ENCODE measurements at places on chromosomes 1 and 21.

- no peak for DNase-seq
Measured at GRCh38 chr1:119364640-119365039, 3.9 kb upstream of the HAO2 start.

GRCh38 chr1:88659552-88659951, 24.5 kb upstream of the PKN2 start:
- DNase-seq = no peak

DNA sequence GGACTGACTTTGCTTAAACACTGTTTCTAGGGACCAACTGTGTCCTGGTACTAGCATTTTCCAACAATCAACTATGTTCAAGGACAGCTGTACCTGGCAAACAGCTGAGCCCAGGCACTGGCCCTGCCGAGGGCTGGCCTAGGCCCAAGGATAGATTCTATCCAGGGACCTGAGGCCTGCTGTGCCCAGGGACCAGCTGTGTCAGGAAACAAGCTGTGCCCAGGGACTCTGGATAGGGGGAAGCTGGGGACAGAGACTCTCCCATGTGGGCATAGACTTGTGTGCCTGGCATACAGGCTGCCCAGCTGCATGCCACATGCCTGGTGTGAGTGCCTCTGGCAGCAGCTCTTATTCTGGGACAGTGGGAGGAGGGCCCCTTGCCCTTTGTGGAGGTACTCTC, 38.1 kb upstream of the POU3F1 start:
- DNase-seq = no peak

- DNase-seq = no peak
Measured at GRCh38 chr1:246208105-246208504, 299.0 kb downstream of the SMYD3 start.

DNA sequence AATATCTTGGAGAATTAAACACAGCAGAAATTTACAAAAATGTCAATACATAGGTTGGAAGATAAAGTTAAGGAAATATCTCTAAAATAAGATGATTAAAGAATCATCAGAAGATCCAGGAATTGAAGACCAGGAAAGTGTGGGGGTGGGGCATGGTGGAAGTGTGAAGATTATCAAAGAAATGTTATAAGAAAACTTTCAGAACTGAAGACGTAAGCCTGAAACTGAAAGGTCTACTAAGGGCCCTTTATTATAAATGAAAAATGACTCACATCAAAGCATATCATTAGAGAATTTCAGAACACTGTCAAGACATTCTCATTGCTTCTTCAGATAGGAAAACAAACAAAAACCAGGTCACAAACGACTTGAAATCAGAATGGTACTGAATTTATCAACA, 92.4 kb upstream of the DPT start:
- DNase-seq = no peak

DNA sequence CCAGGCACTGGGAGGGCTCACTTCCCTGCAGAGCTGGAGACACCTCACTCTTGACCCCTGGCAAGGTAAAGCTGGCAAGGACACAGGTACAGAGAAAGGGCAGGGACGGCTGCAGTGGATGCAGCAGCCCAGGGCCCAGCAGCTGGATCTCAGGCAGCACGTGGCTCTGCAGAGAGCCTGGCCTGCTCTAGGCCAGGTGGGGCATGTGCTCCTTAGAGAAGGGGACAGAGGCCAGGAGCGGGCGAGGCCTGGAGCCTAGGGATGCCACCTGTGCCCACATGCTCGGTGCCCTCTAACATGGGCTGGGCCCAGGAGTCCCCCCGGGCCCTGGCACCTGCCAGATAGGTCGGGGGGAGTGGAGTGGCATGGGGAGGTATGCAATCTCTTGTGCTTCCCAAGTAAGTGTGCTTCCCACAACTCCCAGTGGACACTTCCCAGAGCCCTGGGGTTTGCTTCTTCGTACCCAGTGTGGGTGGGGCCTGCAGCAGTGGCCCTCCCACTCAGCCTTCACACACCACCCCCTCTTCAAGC, 30.0 kb downstream of the WNT3A start:
- DNase-seq = no peak

DNA sequence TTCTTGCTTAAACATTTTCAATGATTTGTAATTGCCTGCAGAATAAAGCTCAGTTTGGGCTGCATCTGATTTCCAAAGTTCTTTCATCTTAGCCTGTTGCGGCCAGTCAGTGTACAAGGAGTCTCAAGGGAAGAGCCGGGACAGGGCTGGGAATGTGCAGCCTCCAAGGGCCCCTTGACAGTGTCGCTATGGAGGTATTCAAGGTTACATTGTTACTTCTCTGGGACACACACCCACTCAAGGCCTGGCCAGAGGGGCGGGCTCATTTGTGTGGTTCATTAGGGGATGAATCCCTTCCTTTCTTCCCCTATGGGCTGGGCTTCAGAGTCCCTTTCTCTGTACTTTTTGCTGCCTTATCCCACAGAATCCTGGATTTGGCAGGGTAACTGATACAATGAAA, 107.6 kb upstream of the CSF3R start:
- DNase-seq = no peak

GRCh38 chr1:53860967-53861411, 22.9 kb upstream of the NDC1 start:
- peak; percentile 63 for DNase-seq

- DNase-seq = no peak
Measured at GRCh38 chr1:14756589-14757285, 158.3 kb downstream of the KAZN start.

- no peak for DNase-seq
Measured at GRCh38 chr1:163443863-163444262, 122.1 kb downstream of the NUF2 start.

DNA sequence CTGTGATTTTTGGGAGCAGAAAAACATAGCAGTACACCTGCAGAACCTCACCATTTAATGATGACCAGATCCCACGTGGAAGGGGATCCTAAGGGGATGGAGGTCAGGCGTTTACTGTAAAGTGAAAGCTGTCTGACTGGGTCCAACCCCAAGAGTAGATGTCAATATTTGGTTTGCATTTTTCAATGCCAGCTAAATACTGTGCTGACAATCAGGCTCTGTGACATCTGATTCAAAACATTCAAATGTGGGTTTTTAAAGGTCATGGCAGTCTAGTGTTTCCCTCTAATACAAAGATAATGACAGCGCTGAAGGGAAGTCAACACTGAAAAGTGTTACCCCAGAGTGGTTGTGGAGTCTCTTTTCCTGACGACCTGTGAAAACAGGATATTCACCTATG, 68.1 kb downstream of the SPAG17 start:
- DNase-seq = no peak

DNA sequence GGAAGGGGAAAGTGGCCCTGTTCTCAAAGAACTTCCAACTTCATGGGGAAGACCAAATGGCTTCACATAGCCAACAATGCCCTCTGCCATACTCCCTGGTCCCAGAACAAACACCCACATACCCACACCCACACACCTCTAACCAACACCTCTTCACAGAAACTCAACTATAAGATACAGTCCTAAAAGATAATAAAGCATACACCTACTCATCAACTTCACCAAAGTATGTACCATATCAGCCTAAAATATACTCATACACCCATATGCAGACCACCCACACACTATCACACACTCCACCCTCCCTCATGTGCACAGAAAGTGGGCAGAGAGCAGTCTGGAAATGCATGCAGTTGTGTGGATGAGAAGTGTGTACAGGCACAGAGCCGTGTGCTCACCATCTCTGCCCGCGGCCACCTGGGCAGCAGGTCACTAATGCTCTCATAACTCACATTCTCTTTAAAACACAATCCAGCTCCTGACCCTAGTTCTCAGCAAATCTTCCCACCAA, 27.7 kb downstream of the IQGAP3 start:
- DNase-seq = no peak

DNA sequence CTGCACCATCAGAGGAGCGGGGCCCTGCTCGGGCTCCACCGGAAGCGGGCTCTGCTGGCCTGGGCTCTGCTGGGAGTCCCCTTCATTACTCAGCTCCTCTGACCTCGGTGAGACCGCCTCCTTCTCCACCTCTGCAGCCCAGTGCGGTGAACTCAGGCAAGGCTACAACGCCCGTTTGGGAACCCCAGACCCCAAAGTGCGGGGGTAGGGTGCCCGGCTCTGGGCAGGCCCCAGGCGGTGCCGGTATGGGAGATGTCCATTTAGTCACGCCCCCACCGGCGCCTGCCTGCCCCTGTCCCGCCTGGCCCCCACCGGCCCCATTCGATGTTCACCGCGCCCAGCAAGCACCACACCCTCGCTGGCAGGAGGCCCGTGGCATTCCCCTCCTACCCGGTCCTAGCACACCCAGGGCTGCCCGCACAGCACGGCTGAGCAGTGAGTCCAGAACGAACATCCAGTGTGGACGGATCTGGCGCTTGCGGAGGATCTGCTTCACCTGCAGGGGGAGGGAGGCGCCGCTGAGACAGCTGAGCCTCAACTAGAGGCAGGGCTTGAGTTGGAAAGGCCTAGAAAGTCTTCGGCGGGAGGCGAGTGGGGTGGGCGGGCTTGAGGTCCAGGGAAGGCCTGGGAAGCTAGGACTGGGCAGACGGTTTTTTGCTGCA, 10.0 kb downstream of the MAP3K6 start:
- DNase-seq = peak; percentile 52

GRCh38 chr1:216700779-216701178, 22.4 kb downstream of the ESRRG start:
- no peak for DNase-seq

DNA sequence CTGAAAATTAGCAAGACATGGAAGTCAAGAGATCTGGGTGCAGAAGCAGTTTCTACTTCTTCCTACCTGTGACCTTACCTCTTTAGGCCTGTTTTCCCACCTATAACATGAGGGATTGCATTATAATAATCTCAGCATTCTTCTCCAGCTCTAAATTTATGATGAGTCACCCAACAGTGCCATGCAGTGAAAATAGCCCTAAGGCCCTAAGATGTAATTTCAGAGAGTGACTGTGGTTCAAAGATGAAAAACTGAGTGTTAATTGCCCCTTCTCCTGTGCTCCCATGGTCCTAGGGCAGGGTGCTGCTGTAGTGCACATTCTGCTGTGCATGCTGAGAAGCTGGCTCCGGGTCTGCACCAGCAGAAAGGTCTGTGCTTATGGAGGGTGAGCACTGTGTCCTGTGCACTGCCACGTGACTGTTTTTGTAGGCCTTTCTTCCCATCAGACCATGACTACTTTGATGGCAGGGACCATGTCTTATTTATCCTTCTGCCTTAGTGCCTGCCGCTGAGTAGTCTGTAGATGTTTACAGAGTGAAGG, 29.7 kb downstream of the JUN start:
- DNase-seq = no peak

DNA sequence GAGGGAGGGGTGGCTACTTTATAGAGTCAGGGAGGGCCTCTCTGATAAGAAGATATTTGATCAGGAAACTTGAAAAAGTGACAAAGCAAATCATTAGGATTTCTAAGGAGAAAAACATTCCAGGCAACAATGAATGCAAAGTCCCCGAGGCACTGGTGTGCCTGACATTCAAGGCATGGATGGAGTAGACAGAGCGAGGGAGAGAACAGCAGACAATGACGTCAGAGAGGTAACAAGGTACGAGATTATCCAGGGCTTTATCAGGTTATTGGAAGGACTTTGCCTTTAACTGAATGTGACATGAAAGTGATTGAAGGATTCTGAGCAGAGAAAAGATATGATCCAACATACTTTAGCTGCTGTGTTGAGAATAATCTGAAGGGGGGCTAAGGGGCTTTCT, 72.4 kb upstream of the GNG4 start:
- DNase-seq = no peak

DNA sequence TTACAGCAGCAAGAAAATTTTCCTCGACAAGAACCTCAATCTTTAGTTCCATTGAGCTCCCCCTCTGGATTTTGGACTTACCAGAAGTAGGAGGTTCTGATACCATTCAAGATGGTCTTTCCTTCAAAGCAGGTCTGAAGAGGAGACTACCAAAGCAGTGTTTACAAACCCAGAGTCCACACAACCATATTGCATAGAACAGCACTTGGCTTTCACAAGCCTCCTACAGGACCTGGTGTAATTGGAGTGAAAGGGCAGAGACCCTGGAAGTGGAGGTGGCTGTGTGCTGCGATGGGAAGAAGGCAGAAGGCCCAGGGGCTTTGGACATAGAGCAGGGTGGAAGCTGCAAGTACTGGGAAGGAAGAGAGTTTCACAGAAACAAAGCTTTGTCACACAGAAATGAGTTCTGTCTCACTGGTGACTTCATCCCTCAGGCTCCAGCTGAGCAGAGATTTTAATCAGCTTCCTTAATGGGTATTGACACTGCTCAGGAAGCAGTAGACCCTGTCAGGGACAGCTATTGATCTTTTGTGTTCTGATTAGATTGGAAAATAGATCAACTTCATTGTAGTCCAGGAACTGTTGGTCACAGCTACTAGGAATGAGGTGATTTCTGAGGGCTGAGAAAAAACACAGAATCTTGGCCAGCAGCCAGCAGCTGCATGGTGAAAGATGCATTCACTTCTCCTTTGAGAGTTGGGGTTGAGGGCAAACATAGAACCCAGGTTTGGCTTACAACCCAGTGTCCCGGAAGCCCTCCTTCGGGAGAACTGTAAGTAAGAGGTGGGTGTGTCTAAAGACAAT, 124.0 kb downstream of the SYT2 start:
- DNase-seq = no peak

- DNase-seq = no peak
Measured at GRCh38 chr1:30088594-30088993, 634.8 kb downstream of the MATN1 start.

GRCh38 chr1:219523411-219523810, 89.5 kb downstream of the ZC3H11B start:
- DNase-seq = no peak

- no peak for DNase-seq
Measured at GRCh38 chr1:202367271-202367670, 18.8 kb downstream of the PPP1R12B start.

DNA sequence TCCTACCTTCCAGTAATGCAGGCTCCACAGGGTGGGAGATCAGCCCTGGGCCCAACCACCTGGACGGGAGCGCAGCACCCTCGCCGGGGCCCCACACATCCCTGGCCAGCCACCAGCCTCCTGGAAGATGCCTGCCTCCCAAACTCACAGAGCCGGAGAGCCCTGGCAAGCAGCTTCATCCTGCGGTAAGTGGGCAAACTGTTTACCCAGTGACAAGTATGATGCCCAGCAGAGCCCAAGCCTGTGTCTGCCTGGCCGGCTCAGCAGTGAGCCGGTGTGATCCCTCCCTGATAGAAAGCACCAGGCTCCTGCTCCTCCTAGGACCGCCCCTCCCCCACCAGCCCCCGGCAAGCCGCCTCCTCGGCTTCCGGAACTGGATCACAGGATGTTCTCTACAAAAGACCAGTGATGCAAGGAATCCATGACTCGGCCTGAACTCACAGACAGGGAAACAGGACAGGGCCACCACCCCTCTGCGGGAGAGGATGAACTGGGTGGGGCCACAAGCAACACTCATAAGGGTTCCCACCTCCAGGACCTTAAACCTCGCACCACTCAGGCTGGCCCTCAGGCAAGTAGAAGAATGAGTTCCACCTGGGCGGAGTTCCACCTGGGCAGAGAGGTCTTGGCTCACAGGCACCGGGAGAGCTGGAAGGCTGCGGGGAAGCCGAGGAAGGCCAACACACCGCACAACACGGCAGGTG, 7.9 kb downstream of the ACOT7 start:
- no peak for DNase-seq
